HuH-7 (cell line): ENCODE measurements at places on chromosomes 1 and 21.

GRCh38 chr1:56225964-56226815 lies 353.2 kb downstream of the PLPP3 start:
- no peak for DNase-seq

DNA sequence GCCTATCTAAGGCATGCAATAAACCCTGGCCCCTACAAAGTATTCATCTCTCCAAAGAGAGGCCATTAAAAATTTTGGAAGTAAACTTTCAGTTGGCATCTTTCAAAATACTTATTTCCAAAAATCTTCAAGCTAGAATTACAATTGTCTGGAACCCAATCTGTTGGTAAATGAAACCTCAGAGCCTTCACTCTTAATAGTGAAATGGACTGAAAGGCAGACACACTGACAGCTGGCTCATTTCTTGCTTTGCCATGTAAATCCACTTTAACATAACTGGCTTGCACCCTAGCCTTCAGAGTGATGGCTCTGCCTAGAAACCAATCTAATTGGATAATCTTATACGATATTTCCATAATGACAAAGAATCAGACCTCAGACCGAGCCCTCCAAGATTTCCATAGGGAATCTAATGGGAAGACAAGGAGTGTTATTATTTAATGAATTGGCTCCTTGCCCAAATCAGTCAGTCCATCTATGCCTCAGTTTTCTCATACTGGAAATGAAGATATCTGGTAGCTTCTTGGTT lies 9.2 kb upstream of the PALMD start:
- DNase-seq: no peak

GRCh38 chr1:164743976-164744375 lies 185.0 kb downstream of the PBX1 start:
- DNase-seq: no peak

GRCh38 chr21:44436958-44437357 lies 18.4 kb upstream of the LRRC3 start:
- no peak for DNase-seq

DNA sequence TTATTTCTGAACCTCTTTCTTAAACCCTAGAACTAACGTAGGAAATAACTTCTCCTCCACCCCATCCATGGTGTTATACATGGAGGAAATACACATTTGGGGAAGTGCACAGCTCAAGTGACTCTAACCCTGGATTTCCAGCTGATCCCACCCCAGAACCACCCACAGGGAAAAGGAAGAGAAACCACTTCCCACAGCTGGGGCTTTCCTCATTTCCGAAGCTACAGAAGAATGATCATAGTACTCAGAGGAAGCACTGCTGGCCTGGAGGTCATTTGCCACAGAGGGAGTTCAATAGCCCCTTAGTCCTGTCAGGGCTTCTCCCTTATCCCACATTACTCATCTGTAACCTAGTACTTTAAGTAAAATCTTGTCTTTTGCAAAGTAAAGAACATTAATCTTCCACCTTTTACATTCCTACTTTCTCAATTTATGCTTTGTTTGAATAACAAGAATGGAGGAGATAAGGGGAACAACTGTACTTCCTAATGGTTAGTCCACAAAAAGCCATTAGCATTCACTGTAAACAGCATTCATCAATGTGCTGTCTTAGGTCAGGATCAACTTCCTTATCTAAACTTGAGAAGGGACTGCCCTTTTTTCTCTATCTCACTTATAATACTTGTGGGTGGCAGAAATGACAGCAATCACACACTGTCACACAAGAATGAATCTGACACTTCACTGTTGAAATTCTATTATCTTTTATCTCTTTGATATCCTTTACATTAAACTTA lies 63.0 kb upstream of the RGS1 start:
- no peak for DNase-seq

DNA sequence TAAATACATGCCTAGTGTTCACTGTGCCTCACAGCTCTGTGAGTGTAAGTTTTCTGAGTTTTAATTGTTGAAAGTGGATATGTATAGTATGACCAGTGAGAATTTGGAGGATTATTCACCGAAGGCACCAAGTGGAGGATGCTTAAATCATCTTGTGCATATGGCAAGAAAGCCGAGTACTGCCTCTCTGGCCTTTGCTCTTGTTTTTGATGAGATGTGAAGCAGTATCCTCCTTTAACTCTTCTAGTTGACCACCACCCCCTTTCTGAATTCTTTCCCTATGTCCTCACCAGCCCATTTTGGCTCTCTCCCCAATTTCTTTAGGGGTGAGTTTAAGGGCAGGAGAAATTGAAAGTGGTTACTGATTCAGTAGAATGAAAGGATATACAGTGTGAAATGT lies 130.4 kb downstream of the SYT2 start:
- DNase-seq: no peak

DNA sequence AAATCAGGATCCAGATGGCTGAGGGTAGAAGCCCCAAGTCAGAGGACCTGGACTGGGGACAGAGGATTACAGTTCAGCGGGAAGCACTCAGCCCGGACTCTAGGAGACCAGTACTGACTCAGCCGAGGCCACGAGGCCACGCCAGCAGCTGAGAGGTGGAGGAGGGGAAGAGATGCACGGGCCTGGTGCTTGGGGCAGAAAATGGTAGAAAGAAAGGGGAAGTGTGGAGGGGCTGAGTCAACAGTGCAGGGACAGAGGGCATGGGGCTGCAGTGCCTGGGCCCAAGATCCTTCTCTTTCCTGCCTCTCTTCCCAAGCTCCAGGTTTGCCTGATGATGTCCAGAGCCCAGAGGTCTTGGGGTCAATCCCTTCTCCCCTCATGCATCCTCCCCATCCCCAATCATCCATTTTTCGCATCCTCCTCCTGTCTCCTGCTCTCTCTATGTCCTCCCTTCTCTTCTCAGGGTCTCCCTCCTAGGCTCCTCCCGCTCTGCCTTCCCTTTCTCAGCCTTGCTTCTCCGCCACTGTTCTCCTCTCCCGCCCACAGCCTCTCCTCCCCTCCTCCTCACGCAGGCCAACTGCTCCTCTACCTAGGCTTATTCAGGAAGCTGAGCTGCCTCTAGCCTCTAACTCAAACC lies 7.7 kb downstream of the ARHGEF2 start:
- no peak for DNase-seq

DNA sequence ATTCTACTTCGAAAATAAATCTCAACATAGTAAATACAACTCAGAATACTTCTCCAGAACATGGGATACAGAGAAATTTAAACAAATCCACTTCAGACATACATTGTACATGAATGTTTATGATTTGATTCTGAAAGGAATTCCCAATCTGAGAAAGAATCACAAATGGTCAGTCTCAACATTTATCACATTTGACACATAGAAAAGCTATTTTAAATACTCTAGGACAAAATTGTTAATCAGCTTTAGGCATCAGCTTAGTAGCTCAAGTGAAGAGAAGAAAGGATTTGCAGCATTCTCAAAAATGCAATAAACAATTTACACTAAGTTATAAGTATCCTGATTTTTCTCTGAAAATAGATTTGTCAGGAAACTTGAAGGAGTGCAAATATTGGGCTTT lies 184.8 kb downstream of the PTPRC start:
- no peak for DNase-seq

DNA sequence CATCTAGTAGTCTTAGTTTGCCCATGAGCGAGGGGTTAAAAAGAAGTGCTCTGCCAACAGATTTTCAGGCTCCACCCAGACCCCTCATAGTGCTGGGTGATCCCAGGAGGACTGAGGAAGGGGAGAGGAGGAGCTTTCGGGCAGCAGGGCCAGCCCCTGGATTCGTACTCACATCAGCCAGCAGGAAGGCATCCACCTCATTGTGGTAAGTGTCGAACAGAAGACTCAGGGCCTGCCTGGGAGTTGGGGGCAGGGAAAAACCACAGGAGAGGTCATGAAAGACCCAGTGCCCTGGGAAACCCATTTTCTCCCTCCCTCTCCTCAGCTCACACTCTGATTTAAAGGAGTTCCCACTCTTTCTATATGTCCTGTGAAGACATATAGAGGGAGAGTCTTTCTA lies 34.9 kb downstream of the PIK3C2B start:
- DNase-seq: no peak
